B cell (primary cell): ENCODE measurements at places on chromosomes 2 and 18.

DNA sequence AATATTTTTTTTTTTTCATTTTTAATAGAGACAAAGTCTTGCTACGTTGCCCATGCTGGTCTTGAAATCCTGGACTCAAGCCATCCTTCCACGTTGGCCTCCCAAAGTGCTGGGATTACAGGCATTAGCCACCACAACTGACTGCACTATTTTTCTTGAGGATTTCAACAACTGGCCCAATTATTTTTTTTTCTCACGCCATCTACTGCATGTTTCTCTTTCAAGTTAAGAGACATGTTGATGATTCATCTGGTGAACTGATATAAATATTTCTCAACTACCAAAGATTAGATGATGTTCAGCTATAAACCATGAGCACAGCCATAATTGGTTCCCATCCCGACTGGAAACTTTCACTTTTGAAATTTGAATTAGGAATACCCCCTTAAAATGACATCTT lies 688.4 kb upstream of the SYT4 start:
- no peaks in the 10 kb centered on the region for H3K27me3 ChIP-seq
- no peak overlapping the region for H3K27ac ChIP-seq
- H3K4me3 ChIP-seq, result no peak overlapping the region
- no peaks in the 10 kb centered on the region for H3K4me1 ChIP-seq

DNA sequence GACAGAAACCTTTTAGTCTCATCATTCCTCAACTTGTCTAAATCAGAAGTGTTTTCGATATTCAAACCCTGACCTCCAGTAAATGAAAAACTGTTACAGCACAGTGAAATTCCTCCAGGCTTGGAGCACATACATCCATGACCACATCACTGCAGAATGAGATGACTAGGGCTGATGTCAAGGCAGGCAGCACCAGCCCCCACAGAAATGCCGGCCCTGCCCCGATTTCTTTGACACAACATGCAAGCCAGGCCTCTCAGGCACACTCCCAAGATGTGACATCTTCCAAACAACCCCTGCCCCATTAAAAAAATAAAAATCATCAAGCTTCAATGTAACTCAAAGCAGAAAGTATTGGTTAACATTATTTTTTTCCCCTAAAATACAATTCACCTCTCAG lies 103.3 kb downstream of the CTAGE1 start:
- no peak overlapping the region for H3K4me3 ChIP-seq
- no peaks in the 10 kb centered on the region for H3K36me3 ChIP-seq
- no peak overlapping the region for H3K27ac ChIP-seq
- H3K4me1 ChIP-seq, result no peaks in the 10 kb centered on the region
- no peak for DNase-seq

- H3K27me3 ChIP-seq, result no peaks in the 10 kb centered on the region
- H3K36me3 ChIP-seq, result no peaks in the 10 kb centered on the region
- no peak for DNase-seq
- no peak overlapping the region for H3K27ac ChIP-seq
Measured at GRCh38 chr2:63571291-63571690, 17.0 kb downstream of the WDPCP start.

DNA sequence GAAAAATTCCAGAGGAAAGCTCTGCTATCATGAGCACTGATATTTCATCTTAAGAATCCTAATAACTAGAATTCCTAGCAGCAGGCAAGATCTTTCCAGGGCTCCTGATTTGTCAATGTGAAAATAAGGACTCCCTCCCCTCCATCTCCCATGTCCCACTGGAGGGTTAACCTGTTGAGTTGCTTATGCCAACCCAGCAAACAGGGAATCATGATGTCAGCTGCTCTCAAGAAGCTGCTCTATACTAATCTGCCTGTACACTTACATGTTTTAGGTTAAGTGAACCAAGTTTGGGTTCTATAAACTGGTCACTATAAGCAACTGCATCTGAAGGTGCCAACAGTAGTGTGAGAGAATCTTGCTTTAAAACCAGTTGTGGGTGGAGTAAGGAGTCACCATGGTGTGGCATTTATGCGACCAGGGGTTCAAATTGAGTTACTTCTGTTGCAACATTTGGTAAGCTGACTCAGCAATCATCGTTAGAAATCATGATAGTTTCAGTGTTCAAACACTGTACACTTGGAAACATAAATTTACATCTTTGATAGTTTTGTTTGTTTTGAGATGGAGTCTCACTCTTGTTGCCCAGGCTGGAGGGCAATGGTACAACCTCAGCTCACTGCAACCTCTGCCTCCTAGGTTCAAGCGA lies 53.4 kb downstream of the STK25 start:
- H3K4me3 ChIP-seq, result no peak overlapping the region
- no peaks in the 10 kb centered on the region for H3K4me1 ChIP-seq
- no peak overlapping the region for H3K27ac ChIP-seq

GRCh38 chr2:139020287-139020686 lies 240.1 kb upstream of the NXPH2 start:
- no peak overlapping the region for H3K4me3 ChIP-seq
- H3K4me1 ChIP-seq, result no peaks in the 10 kb centered on the region
- H3K36me3 ChIP-seq, result no peaks in the 10 kb centered on the region
- no peak for DNase-seq

DNA sequence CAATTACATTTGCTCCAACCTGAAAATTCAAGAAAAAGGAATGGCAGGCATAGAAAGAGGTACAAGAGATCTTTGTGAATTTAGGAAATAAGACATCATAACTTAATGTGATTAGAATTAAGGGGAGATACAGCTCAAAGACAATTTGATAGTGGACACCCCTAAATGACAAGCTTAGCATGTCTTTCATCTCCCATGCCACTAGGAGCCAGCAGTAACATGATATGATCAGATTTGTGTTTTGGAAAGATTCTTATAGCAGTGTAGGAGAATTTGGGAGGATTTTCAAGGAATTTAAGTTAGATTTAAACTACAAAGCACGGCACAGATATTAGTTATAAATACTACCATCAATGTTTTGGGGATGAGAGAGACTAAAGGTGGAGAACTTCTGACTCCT lies 340.8 kb downstream of the RDH14 start:
- H3K27ac ChIP-seq, result no peak overlapping the region
- H3K36me3 ChIP-seq, result no peaks in the 10 kb centered on the region
- DNase-seq, result no peak
- no peak overlapping the region for H3K4me3 ChIP-seq

DNA sequence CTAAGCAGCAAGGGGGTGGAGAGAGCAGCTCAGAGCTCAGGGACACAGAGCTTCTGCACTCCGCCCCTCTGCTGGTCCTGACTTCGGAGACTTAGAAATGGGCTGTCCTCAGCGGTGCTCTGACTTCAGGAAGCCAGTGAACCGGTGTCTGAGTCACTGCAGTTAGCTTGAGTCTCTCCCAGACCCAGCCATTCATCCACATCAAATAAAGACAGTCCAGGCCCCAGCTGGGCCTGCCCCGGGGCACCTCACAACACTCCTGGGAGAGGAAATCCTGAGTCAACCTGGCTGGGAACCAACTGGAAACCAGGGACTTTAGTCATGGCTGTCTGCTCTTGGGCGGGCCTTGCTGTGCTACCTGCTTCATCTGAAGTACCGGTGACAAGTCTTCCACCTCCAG lies 5.4 kb upstream of the ITGB6 start:
- H3K27me3 ChIP-seq, result no peaks in the 10 kb centered on the region
- H3K36me3 ChIP-seq, result no peaks in the 10 kb centered on the region
- H3K27ac ChIP-seq, result no peak overlapping the region
- DNase-seq, result no peak

DNA sequence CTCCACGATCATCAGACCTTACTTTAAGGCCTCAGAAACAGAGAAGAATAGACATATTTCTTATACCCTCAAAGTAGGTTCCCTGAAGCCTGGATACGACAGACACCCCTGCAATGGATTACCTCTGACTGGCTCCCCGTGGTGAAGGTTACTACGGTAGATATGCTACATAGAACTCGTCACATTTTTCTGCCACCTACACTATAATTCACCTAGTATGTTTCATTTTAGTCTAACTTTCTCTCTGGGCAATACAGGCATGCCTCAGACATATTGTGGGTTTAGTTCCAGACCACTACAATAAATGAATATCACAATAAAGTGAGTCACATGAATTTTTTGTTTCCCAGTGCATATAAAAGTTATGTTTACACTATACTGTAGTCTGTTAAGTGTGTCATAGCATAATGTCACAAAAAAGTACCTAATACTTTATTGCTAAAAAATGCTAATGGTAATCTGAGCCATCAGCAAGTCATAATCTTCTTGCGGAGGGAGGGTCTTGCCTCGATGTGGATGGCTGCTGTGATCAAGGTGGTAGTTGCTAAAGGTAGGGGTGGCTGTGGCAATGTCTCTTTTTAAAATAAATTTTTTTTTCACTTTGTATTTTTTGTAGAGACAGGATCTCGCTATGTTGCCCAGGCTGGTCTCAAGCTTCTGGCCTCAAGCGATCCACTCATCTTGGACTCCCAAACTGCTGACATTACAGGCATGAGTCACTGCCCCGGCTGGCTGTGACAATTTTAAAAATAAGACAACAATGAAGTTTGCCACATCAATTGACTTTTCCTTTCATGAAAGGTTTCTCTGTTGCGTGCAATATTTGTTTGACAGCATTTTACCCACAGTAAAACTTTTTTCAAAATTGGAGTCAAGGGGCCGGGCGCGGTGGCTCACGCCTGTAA lies 64.6 kb downstream of the TGIF1 start:
- no peak overlapping the region for H3K27ac ChIP-seq
- H3K4me3 ChIP-seq, result no peak overlapping the region
- no peak for DNase-seq
- no peaks in the 10 kb centered on the region for H3K4me1 ChIP-seq
- no peaks in the 10 kb centered on the region for H3K27me3 ChIP-seq
